ENCODE measurements at places on chromosomes 12 and 14.

- H3K36me3 ChIP-seq: no peaks in the 10 kb centered on the region
- no peak overlapping the region for H3K27ac ChIP-seq
- no peaks in the 10 kb centered on the region for H3K27me3 ChIP-seq
- no peak overlapping the region for H3K4me3 ChIP-seq
- peaks cover 10% of the 10 kb centered on the region for H3K4me1 ChIP-seq
Measured at GRCh38 chr12:728781-729180, 23.6 kb upstream of the WNK1 start.

DNA sequence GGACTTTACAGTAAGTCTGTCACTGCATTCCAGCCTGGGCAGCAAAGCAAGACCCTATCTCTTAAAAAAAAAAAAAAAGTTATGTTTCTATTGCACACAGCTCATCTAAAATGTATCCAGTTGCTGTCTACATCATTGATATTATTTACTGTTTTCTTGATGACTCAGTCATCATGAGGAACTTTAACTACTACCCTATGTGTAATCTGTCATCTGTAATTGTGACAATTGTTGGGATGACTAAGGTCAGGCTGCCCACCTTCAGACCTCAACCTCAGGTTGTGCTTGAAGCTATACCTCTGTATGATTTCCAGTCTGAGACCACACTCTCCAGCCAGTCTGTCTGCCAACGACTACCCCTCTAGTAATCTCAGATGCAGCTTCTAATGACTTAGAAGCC, 15.3 kb downstream of the PPP1R13B start:
- no peaks in the 10 kb centered on the region for H3K4me1 ChIP-seq
- H3K4me3 ChIP-seq: no peak overlapping the region
- no peak for ATAC-seq
- no peaks in the 10 kb centered on the region for H3K27me3 ChIP-seq

DNA sequence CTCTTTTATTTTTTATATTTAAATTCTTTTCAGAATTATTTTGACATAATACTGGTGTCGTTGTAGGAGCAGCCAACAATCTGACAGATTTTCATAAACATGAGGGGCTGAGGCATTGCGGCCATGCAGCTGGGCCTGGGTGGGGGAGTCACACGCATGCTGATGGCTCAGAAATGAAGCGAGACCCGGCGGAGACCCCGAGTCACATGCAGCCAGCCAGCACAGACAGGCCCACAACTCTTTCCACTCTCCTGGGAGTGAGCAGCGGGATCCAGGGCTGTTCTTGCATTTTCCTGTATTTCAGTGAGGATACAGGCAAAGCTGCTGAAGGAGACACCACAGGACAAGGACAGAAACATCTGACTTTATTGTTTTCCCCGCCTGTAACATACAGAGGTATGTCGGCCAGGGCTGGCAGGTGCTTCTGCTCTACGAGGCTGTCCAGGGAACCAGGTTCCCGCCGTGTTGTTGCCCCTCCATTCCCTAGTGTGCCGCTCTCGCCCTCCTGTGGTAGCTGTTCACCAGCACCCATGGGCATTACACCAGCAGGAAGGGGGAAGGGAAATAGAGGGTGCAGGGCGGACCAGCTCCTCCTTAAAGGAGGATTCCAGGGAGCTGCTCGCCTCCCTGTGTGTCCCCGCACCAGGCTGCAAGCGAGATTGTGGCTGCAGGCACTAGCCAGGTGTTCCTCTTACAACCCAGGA, 30.5 kb downstream of the FZD10 start:
- H3K27ac ChIP-seq: no peak overlapping the region
- no peaks in the 10 kb centered on the region for H3K27me3 ChIP-seq
- H3K4me3 ChIP-seq: no peak overlapping the region
- no peaks in the 10 kb centered on the region for H3K4me1 ChIP-seq
- no peaks in the 10 kb centered on the region for H3K36me3 ChIP-seq
- ATAC-seq: no peak

DNA sequence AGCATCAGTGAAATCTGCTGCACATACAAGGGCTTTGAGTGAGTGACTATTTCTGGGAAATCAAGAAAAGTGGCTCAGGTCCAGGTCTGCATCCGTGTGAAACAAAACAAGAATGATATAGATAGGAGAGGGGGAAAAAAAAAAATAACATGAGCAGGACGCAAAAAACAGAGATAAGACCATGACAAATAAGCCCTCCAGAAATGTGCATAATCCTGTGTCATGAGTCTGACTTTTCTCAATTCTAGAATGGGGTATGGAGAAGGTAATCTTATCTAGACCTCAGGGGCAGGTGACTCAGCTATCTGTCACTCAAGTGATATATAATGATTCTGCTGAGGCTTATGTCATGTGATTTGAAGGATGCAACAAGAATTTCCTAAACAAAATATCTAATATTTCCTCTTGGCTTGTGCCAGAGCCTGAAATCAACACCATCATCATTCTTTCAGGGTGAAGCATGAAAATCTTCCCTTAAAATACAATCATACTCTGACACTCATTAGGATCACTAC, 250.0 kb downstream of the PHLDA1 start:
- no peak overlapping the region for H3K4me3 ChIP-seq
- H3K27me3 ChIP-seq: peaks cover 8% of the 10 kb centered on the region
- no peak for ATAC-seq
- H3K36me3 ChIP-seq: no peaks in the 10 kb centered on the region
- no peaks in the 10 kb centered on the region for H3K4me1 ChIP-seq

DNA sequence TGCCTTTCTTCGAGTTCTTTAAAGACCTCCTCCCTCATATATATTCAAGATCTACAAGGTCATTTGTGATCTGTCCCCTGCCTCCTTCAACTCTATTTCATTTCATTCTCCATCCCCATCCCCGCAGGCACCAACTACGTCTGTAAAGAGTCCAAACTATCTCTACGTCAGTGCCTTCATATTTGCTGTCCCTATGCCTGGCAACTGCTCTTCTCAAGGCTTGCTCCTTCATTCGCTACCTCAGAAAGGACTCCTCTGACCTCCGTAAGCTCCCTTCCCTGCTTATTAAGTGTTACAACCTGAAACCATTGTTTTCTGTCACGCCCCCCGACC, 650 bp downstream of the LLPH start:
- no peak for ATAC-seq
- H3K36me3 ChIP-seq: peaks cover 48% of the 10 kb centered on the region
- peak overlapping the region; percentile 77 for H3K27ac ChIP-seq
- peaks cover 43% of the 10 kb centered on the region for H3K4me1 ChIP-seq
- peak overlapping the region; percentile 91 for H3K4me3 ChIP-seq
- H3K27me3 ChIP-seq: no peaks in the 10 kb centered on the region

DNA sequence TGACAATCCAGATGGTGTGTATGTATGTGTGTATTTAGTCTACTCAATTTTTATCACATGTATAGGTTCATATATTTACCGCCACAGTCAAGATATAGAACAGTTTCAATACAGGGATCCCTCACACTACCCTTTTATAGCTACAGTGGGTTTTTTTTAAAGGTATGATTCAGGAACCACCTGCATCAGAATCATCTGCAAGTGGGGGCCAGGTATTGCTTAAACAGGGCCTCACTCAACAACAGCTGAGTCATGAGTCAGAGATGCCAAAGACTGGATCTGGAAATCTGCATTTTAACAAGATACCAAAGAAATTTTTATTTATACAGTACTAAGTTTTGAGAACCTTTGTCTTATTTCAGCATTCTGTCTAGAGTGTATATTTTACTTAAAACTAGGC, 117.6 kb downstream of the SLC35F4 start:
- no peaks in the 10 kb centered on the region for H3K36me3 ChIP-seq
- H3K4me1 ChIP-seq: no peaks in the 10 kb centered on the region
- no peak for ATAC-seq

- H3K4me3 ChIP-seq: no peak overlapping the region
- no peak for ATAC-seq
- H3K36me3 ChIP-seq: peaks cover 42% of the 10 kb centered on the region
- no peaks in the 10 kb centered on the region for H3K27me3 ChIP-seq
- no peak overlapping the region for H3K27ac ChIP-seq
Measured at GRCh38 chr12:122312926-122313325, 46.6 kb upstream of the VPS33A start.

DNA sequence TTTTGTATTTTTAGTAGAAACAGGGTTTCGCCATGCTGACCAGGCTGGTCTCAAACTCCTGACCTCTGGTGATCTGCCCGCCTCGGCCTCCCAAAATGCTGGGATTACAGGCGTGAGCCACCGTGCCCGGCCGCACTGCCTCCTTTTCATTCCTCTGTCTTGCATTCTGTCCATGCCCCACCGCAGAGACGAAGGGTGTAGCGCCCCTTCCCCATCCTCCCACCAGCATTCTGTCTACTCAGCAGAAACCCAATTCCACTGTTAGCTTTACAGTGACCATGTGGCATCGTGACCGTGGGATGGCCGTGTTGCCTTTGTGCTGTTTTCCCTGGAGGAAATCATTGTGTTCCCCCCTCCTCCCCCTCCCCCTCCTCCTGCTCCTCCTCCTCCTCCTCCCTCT, 10.3 kb downstream of the TEX22 start:
- no peak overlapping the region for H3K4me3 ChIP-seq
- no peak for ATAC-seq
- H3K4me1 ChIP-seq: peaks cover 38% of the 10 kb centered on the region
- no peaks in the 10 kb centered on the region for H3K36me3 ChIP-seq
- peaks cover 31% of the 10 kb centered on the region for H3K27me3 ChIP-seq

- no peaks in the 10 kb centered on the region for H3K36me3 ChIP-seq
- no peaks in the 10 kb centered on the region for H3K4me1 ChIP-seq
- no peak overlapping the region for H3K4me3 ChIP-seq
- H3K27me3 ChIP-seq: no peaks in the 10 kb centered on the region
- H3K27ac ChIP-seq: no peak overlapping the region
- ATAC-seq: no peak
Measured at GRCh38 chr12:41919526-41920261, 225.0 kb downstream of the GXYLT1 start.

- H3K27me3 ChIP-seq: no peaks in the 10 kb centered on the region
- H3K36me3 ChIP-seq: no peaks in the 10 kb centered on the region
- H3K4me3 ChIP-seq: no peak overlapping the region
- no peak for ATAC-seq
Measured at GRCh38 chr12:127723251-127723650, 543.7 kb upstream of the TMEM132C start.

DNA sequence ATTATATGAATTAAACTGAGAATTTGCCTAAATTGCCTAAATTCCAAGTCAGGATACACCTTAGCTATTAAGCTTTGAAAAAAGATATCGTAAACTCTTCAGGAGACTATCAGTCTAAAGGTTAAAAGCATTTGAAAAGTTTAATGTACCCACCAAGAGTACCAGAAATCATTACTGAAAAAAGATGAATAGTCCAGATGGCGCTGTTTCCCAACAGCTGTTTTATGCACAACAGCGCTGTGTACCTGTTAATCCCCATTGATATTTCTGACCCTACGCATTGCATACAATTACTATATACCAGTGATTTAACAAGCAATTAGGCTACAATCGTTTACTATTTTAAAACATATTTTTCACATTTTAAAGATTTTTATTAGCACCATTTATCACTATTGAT, 185.0 kb downstream of the PLCZ1 start:
- no peaks in the 10 kb centered on the region for H3K36me3 ChIP-seq
- H3K4me3 ChIP-seq: no peak overlapping the region
- no peak overlapping the region for H3K27ac ChIP-seq
- no peaks in the 10 kb centered on the region for H3K4me1 ChIP-seq
- H3K27me3 ChIP-seq: no peaks in the 10 kb centered on the region

GRCh38 chr14:34372786-34373185, 89.3 kb downstream of the SPTSSA start:
- H3K4me3 ChIP-seq: no peak overlapping the region
- no peak for ATAC-seq
- peaks cover 11% of the 10 kb centered on the region for H3K27me3 ChIP-seq
- H3K27ac ChIP-seq: no peak overlapping the region
- no peaks in the 10 kb centered on the region for H3K36me3 ChIP-seq

DNA sequence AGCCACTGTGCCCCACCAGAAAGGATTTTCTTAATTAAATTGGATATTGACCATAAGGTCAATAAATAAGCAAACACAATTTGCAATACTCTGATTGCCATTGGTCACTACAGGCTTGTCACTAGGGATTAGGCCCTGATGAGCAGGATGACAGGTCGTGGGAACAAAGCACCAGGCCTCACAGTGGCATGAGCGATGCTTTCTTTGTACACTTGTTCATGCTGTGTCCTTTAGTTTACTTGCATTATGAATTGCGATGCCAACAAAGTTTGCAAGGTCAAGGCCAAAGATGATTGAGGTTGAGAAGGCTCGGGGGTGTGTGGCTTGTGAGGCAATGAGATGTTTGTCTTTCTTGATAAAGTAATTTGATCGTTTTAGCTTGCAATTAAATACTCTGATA, 136.0 kb downstream of the TTC8 start:
- H3K27ac ChIP-seq: no peak overlapping the region
- H3K4me1 ChIP-seq: no peaks in the 10 kb centered on the region
- no peaks in the 10 kb centered on the region for H3K36me3 ChIP-seq
- H3K4me3 ChIP-seq: no peak overlapping the region
- peaks cover 7% of the 10 kb centered on the region for H3K27me3 ChIP-seq

DNA sequence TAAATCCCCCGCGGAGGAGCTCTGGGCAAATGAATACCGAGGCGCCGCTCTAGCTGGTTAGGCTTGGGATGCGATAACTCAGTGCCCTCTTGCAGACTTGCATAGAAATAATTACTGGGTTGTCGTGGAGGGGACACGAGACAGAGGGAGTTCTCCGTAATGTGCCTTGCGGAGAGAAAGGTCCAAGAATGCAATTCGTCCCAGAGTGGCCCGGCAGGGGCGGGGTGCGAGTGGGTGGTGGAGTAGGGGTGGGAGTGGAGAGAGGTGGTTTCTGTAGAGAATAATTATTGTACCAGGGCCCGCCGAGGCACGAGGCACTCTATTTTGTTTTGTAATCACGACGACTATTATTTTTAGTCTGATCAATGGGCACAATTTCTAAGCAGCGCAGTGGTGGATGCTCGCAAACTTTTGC, 2.5 kb upstream of the TBX5 start:
- no peak for ATAC-seq
- H3K27me3 ChIP-seq: peaks cover 96% of the 10 kb centered on the region
- no peak overlapping the region for H3K27ac ChIP-seq
- H3K4me3 ChIP-seq: no peak overlapping the region
- no peaks in the 10 kb centered on the region for H3K36me3 ChIP-seq

- no peaks in the 10 kb centered on the region for H3K27me3 ChIP-seq
- ATAC-seq: no peak
- no peak overlapping the region for H3K27ac ChIP-seq
- peaks cover 57% of the 10 kb centered on the region for H3K36me3 ChIP-seq
- H3K4me1 ChIP-seq: no peaks in the 10 kb centered on the region
- no peak overlapping the region for H3K4me3 ChIP-seq
Measured at GRCh38 chr12:94575024-94575423, 75.3 kb downstream of the TMCC3 start.

DNA sequence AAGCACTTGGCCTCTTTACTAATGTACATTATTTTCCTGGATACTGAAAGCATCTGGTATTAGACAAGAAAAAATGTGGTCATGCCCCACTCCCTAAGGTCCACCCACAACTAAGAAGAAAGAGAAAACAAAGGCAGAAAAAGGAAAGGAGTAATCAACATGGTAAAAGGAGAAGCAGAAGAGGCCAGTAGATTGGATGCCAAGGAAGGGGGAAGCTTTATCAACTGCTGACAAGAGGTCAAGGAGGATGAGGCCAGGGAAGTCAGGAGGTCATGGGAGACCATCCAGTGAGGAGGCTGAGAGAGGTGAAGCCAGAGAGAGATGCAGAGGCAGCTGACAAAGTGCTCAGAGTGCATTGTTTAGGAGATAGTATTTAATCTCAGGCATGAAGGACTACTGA, 383.5 kb downstream of the ZFP36L1 start:
- H3K27ac ChIP-seq: peak overlapping the region; percentile 86
- no peaks in the 10 kb centered on the region for H3K27me3 ChIP-seq
- H3K4me1 ChIP-seq: peaks cover 51% of the 10 kb centered on the region
- ATAC-seq: no peak
- H3K36me3 ChIP-seq: peaks cover 11% of the 10 kb centered on the region

- H3K27me3 ChIP-seq: peaks cover 34% of the 10 kb centered on the region
- H3K27ac ChIP-seq: no peak overlapping the region
- H3K36me3 ChIP-seq: no peaks in the 10 kb centered on the region
- no peak for ATAC-seq
- no peak overlapping the region for H3K4me3 ChIP-seq
Measured at GRCh38 chr12:101221301-101221700, 11.3 kb upstream of the SLC5A8 start.
